ENCODE measurements at places on chromosomes 12 and 14.

DNA sequence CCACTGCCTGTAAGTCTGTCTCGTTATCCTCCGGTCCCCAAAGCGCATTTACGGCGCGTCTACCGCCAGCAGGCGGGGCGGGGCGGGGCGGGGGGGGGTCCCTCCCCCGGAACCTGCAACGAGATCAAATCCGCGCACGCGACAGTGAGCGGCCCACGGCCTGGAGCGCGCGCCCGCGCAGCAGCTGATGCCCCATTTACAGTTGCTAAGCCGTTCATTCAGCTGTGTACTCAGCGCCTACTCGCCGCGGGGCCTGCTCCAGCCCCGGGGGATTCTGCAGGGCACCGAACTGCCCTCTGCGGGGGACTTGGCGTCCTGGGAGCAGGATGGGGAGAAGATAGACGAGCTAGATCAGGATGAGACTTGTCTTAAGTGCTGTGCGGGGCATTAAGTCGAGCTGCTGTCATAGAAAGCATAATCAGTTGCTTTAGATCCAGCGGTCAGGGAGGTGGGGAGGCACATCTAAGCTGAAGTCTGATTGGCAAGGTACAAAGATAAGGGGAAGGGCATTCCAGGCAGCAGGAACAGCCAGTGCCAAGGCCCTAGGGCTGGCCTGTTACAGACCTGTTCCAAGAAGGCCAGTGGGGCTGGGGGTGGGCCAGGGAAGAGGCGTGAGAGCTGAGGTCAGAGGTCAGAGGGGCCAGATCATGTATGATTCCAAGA, 1.4 kb upstream of the CCDC85C start:
- DNase-seq, result peak; percentile 89

DNA sequence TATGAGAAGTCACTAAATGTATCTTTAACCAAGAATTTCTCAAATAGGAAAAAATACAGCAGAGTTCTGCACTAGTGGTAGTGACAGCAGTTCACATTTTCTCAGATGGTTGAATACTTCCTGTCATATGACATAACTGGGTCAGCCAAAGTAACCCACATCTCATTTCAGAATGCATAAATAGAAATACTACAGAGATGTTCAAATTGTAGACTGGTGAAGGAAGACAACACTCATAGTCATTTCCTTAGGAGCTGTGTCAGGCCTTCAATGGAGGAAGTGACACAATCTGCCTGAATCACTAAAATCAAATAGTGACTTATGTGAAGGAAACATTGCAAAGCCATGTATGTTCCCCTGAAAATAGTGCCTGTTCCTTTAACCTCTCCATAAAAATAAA, 32.4 kb downstream of the FERMT2 start:
- no peak for DNase-seq

- DNase-seq, result no peak
Measured at GRCh38 chr14:24986206-24986893, 63.6 kb downstream of the STXBP6 start.

DNA sequence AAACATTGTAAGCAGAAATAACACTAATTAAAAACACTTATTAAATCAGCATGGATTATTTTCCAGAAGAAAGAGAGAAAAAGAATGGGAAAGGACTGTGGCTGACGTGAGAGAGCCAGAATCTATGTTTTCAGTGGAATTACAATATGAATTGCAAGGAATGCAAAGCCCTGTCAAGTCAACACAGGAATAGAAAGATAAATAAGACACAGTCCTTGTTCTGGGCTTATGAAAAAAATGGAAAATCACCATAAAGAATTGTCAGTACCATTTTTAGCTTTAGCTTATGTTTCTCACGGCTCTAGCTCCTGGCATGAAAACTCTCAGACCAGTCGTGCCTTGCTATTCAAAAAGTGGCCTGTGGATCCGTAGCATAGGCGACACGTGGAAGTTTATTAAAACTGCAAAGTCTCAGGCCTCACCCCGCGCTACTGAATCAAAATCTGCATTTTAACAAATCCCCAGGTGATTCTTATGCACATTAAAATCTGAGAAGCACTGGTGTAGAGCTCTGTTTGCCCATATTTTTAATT, 549.1 kb downstream of the RPS29 start:
- DNase-seq, result no peak

DNA sequence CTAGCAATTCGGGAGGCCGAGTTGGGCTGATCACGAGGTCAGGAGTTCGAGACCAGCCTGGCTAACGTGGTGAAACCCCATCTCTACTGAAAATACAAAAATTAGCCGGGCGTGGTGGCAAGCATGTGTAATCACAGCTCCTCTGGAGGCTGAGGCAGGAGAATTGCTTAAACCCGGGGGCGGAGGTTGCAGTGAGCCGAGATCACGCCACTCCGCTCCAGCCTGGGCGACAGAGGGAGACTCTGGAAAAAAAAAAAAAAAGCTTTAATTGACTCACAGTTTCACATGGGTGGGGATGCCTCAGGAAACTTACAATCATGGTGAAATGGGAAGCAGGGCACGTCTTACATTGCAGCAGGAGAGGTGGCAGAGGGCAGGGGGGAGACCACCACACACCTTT, 30.6 kb upstream of the SLC2A3 start:
- no peak for DNase-seq

DNA sequence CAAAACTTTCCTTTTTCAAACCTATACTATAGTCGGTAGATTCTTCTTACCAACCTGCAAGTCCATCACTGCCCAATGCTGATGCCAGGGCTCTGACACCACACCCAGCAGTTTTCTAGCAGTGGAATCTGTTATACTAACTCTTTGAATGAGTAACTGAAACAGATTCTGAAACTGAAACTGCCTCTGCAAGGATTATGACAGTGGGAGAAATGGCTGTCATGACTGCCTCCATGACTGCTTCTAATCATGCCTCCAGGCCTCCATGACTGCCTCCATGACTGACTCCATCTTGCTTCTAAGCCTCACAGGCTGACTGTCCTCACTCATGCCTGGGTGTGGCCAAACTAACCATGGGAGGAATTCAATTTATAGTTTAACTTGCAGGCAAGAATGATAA, 29.4 kb upstream of the OXA1L start:
- no peak for DNase-seq

DNA sequence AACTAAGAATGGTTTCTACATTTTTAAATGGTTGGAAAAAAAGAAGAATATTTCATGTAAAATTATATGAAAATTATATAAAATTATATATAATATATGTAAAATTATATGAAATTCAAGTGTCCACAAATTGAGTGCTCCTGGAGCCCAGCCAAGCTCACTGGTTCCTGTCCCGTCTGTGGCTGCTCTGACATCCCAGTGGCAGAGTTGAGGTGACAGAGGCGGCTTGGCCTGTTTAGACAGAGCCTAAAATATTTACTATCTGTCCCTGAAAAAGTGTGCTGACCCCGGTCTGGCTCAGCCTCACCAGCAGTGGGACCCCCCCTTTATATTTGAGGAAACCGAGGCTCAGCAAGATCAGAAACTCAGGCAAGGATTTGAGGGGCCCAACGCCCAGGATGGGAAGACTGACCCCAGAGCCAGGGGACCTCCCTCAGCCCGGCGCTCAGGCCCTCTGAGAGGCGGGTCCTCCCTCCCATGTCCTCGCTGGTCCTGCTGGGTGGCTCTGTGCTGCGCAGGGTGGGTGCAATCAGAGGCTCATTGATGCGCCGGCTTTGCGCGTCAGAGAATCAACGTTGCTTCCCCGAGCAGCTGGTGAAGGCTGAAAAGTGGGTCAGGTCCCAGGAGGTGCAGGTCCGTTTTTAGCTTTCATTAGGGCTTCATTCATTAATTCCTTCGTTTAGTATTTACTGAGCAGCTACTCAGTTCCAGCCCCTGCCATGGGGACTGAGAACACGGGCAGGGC, 21.5 kb upstream of the BEGAIN start:
- no peak for DNase-seq

DNA sequence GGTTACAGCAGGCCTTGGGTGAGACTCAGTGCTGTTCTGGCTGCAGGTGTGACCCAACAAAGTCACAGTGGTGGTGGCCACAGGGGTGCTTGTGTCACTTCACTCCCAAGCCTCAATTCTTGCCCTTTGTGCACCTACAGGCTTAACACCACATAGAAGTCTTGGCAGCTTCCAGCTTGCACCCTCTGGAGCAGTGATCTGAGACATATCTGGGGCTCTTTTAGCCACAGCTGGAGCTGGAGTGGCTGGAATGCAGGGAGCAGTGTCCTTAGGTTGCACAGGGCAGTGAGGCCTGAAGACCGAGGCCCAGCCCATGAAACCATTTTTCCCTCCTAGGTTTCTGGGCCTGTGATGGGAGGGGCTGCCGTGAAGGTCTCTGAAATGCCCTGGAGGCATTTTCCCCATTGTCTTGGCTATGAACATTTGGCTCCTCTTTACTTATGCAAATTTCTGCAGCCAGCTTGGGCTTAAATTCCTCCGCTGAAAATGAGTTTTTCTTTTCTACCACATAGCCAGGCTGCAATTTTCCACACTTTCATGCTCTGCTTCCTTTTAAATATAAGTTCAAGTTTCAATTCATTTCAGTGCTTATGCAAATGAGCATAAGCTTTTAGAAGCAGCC, 37.7 kb downstream of the ADAM21 start:
- no peak for DNase-seq

DNA sequence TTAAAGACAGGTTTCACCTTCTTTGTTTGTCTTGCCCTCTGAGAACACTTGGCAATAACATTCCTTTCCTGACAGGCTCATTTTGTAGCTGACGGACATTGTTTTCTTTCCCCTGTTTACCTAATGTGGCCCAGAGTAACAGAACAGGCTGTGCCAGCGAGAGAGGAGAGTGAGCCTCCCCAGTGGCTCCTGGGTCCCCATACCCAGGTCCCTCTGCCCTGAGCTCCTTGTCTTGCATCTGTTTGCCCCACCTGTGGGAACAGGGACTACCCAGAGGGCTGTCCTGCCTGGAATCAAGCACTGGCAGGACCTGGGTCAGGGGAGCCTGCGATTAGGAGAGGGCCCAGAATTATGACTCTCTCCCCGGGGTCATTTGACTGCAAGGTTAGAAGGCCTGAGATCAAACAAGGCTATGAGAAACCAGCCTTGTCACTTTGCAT, 222.9 kb downstream of the ZFP36L1 start:
- DNase-seq, result no peak

DNA sequence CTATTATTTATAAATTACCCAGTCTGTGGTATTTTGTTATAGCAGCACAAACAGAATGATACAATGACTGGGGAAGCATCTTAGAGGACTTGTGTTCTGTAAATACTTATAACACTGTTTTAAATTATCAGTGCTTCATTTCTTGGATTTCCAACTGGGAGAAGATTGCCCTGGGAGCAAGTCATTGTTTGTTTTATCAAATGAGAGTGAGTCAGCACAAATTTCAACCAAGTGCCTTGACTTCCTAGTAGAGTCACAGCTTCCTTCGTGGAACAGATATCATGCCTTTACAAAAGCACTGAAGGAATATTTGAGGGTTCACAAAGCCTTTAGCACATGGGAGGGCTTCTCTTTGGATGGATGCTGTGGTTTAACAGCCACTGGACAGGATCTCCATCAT, 234.1 kb downstream of the KTN1 start:
- no peak for DNase-seq

- no peak for DNase-seq
Measured at GRCh38 chr12:69929125-69929524, 104.1 kb downstream of the MYRFL start.

DNA sequence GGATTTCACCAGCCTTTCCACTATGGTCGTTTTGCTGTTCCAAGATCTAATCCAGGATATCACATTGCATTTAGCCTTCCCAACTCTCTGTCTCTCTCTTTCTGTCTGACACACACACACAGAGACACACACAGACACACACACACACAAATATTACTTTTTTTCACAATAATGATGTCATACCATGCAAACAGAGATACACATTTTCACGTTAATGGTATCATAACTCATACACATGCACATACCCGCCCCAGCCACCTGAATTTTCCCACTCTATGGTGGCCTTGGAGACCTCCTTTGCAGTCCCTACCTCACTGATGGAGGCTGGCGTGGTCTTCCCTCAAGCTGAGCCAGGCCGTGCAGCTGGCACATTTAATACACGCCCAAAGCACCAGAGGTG, 7.2 kb upstream of the MYL2 start:
- DNase-seq, result no peak

- peak; percentile 59 for DNase-seq
Measured at GRCh38 chr14:106044949-106045596, 518.7 kb downstream of the TMEM121 start.

DNA sequence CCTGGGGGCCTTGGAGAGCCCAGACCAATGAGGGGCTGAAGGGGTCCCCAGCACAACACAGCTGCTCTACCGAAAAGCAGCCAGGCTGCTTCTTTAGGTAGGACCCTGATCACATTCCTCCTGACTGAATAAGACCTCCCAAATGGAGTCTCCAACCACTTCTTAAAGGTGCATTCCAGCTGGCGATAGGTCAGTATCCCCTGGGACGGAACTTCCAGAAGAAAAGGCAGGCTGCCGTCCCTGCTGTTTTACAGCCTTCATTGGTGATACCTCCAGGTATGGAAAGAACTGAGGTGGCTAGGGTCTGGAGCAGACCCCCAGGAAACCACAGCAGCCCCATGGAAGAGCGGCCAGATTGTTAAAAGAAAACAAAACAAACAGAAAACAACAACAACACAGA, 340.6 kb downstream of the BTG1 start:
- DNase-seq, result no peak

GRCh38 chr14:73263606-73264005, 26.3 kb downstream of the PAPLN start:
- no peak for DNase-seq

All from WERI-Rb-1 (cell line).